ENCODE measurements at places on chromosomes 13 and 19.

DNA sequence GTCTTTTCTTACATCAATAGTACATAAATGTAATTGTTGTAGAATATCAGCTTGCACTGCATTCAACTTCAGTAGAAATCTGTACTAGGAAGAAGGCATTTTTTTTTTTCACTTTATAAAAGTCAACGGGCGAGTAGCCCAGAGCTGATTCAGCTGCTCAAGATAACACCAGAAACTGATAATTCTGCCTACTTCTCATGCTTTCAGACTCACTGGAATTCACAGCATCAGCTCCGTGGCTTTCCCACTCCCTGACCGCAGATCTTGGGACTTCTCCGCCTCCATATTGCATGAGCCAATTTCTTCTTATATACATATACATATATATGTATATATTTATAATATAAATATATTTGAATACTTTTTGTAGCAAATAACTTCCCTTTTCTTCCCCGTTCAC, 263.1 kb upstream of the RXFP2 start:
- DNase-seq: no peak

DNA sequence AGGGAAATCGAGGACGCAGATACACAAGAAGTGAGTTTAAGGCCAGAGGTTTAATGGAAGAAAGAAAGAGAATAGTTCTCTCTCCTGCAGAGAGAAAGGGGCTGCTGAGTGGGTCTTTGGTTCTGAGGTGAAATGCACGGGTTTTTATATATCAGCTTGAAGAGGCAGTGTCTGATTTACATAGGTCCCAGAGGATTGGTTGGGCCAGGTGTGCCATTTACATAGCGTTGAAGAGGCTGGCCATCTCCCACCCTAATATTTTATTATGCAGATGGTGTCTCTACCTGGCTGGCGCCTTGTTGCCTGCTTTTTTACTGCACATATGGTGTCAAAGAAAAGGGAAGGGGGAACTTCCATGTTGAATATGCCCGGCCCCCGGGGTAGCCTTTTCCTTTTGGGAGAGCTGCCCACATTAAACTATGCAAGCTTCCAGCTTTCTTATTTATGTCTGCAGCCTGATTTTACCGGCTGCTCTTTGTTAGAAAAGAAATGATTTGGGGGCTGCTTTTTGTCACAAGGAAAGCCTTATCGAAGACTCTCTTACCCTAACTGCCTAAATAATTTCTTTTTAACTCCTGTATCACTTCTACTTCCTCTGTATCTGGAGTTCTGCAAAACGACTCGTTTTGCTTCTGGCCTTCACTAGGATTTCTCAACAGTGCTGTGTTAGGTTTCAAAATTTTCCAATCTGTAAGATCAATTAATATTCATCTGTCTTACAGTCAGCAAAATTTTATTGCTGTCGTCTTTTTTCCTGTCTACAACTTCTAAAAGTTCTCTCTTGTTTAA, 268.5 kb downstream of the B3GLCT start:
- DNase-seq: no peak

DNA sequence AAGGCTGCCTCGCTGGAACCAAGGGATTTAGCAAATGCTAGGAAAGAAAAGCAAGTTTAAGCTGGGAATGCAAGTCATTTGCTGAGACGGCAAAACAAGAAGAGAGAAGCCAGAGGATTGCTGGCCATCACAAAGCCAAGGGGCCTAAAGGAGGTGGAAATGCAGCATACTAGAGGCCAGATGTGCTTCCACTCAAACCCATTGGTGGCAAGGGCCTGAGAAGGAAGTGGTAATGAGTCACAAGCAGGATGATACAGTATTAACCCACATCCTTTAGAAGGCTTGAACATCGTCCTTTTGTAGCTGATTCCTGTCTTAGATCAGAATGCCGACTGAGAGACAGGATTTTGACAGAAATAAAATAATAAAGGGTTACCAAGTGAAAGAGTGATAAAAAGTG, 68.2 kb downstream of the ITGBL1 start:
- no peak for DNase-seq

- DNase-seq: no peak
These were observed 23.8 kb upstream of the ASF1B start for GRCh38 chr19:14160017-14160703.

DNA sequence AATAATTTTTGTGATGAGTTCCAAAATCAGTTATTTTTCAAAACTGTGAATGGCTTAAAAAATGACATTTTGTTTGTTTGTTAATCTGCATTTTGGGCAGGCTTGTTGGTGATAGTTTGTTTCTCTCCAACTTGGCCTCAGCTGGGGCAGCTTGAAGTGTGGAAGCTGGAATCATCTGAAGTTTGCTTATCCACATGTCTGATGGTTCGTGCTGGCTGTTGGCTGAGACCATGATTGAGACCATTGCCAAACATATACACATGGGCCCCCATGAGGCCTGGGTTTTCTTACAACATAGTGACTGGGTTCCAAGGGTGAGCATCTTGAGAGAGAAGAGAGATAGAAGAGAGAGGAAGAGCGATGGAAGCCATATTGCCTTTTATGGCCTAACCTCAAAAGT, 201.2 kb downstream of the NDFIP2 start:
- no peak for DNase-seq
